ENCODE measurements at places on chromosomes 16 and 17. TPM values are rescaled to one million over a fixed set of nuclear protein-coding genes. Genes with fewer than 3 reads are reported as not detected.

FTSJ3 gene
- total RNA-seq: 78.8 TPM

TSPOAP1 gene
- total RNA-seq: 0.14 TPM

ALDH3A2 gene
- 82.3 TPM for total RNA-seq

EME1 gene
- total RNA-seq: 1.0 TPM

FAM117A gene
- 15.5 TPM for total RNA-seq

CES5A gene
- not detected for total RNA-seq

Measured in dermis blood vessel endothelial cell (primary cell).